ENCODE measurements at places on chromosomes 5 and 9.

GRCh38 chr5:137231540-137231939 is 267.6 kb downstream of the SPOCK1 start:
- no peak for DNase-seq

GRCh38 chr9:38044706-38045105 is 24.3 kb downstream of the SHB start:
- DNase-seq = no peak

DNA sequence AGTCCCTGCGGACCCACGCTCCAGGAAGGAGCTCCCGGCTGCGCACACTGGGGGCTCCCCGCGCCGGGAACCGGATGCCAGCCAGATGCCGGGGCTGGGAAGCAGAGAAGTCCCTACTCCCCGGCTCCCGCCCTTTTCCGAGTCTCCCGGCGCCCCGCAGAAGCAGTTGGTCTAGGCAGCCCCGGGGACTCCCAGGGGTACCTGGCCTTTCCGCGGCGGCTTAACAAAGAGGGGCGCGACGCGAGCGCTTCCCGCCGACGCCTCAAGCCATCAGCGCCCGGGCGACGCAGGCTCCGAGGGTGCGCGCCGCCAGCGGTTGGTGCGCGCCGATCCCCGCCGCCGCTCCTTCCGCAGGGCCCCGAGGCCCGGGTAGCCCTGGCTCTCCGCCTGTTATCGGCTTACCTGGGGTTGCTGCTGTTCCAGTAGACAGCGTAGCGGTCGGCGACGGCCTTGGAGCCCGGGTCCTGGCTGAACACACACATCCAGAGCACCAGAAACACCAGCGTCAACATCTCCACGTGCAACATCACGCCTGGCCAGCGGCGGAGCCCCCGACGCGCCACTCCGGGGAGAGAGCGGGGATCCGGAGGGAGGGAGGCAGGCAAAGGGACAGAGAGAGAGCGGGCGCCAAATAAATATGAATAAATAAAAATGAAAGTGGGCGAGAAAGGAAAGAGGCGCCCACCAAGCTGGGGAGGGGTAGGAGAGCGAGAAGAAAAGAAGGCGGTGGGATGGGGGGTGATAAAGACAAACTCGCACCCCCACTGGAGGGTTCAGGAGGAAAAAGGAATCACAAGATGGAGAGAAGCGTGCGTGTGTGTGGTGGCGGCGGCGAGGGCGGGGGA is 428 bp downstream of the EFNA5 start:
- DNase-seq = no peak

GRCh38 chr5:177325868-177326381 is 14.2 kb upstream of the MXD3 start:
- DNase-seq = no peak

GRCh38 chr5:15966651-15967050 is 212.9 kb downstream of the MARCHF11 start:
- DNase-seq = no peak

- DNase-seq = no peak
Observed at GRCh38 chr5:42547141-42547540, 123.9 kb downstream of the GHR start.

- no peak for DNase-seq
Observed at GRCh38 chr5:69415584-69415958, 655 bp downstream of the MARVELD2 start.

- no peak for DNase-seq
Observed at GRCh38 chr9:88835038-88835466, 156.2 kb upstream of the S1PR3 start.
